ENCODE measurements at places on chromosomes 5 and 9.

- no peak for DNase-seq
Measured at GRCh38 chr5:177472460-177473442, 683 bp downstream of the DBN1 start.

DNA sequence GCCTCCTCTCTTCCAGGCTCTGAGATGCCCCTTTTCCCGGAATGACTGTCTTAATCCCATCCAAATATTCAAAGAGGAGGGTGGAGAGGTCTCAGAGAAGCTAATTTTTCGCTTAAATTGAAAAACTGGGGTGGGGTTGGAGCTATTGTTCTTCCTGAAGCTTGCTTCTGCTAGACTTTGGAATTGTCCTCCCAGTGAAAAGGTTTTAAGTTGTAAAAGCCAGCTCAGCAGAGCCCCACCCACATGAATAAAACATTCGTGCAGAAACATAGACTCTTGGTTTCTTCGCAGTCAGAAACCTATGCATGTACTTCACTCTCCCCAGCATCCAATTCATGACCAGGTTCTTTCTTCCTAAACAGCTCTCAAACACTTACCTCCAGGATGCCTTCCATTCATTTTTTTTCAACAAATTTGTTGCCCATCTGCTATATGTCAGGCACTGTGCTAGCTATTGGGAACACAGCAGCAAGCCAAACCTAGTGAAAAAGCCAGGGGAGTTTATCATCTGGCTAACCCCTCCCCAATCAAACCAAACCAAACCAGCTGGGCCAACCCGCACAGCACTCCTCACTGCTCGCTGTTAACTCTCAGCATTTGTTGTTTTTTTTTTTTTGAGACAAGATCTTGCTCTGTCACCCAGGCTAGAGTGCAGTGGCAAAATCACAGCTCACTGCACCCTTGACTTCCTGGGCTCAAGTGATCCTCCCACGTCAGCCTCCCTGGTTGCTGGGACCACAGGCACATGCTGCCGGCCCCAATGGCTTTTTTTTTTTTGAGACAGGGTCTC, 37.9 kb upstream of the OCLN start:
- DNase-seq = no peak

DNA sequence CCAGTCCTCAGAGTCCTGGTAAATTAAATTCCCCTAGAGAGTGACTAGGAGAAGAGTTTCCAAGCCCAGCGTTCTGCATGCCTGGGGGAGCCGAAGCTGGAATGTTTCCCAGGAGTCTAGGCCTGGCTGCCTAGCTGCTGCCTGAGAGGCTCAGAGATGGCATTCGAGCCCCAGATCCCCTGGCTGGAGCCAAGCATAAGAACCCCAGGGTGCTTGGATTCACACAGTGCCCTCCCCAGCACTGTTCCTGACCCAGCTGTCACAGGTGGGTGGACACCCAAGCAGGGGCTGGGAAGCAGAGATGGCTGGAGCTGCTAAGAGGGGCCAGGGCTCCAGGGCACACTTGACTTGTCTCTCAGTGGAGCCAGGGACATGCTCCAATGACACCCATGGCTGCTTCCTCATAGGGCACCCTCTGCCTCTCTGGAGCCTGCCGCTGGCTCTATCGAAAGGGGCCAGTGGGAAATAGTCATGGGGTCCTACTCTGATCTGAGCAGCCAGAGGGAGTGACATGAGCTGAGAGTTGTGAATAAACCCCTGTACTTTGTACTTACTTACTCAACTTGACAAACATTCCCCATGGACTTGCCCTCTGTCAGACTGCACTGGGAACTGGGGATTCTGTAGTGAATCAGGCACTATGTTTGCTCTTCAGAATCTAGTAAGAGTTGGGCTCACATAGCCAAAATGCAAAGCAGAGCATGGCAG, 62.6 kb upstream of the XPA start:
- DNase-seq = no peak

DNA sequence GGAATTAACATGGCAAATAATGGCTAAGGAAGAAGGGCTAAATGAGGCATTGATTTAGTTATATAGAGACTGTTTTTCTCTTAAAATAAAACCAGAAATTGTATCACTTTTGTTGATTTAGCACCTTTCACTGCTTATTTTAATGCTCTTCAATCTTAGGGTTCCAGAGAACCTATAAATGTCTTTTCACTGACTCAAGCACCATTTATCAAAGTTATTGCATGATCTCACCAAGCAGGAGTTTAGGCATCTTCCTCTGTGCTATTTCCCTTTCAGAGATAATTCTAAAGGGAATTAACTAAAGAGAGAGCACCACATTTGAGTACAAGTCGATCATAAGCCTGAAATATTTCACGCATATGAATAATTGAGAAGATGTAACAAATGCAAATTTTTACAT, 357.1 kb downstream of the CDH18 start:
- DNase-seq = no peak

DNA sequence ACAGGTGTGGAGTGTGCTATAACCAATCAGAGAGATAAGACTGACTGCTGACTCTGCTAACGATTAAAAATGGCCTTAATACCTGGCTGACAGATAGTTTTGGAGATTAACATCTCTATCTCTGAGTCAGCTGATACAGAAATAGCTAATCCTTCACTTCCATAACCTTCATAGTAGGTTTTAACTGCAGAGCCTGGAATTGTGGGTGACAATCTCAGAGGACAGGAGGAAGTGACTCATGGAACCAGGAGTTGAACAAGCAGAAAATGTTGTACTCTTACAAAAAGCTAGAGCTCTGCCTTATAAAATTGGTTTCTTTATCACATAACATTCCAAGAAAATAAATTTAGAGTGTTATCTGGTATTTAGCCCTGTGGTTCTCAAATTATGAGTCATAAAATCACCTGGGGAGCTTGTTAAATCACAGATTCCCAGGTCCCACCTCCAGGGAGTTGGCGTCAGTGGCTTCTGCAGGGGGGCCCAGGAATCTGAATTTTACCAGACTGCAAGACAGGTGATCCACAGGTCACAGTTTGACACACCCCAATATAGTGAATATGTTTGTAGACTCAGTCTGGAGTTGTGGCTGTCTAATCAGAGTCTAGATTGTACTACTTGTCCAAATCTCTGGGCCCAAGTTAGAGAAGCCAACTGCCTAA, 44.4 kb upstream of the AFAP1L1 start:
- no peak for DNase-seq

GRCh38 chr5:95715799-95716461, 15.2 kb upstream of the RHOBTB3 start:
- no peak for DNase-seq

DNA sequence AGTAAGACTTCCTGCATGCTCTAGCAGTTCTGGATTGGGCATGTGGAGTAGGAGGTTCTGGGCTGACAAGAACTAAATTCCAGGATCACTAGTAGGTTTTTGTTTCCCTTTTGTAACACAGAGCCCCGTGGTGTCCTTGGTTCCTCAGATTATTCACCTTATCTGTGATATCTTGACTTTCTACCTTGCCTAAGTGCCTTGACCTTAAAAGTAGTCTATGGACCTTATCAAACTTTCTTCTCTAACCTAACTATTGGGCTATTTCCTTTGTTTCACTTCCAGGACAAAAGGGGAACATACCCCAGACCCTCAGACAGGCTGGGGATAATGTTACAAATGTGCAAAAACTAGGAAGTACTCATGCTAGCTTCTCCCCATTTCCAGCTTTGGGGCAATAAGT, 595.3 kb downstream of the PSAT1 start:
- no peak for DNase-seq

- DNase-seq = no peak
Measured at GRCh38 chr9:115422932-115423440, 305.0 kb upstream of the TNC start.

DNA sequence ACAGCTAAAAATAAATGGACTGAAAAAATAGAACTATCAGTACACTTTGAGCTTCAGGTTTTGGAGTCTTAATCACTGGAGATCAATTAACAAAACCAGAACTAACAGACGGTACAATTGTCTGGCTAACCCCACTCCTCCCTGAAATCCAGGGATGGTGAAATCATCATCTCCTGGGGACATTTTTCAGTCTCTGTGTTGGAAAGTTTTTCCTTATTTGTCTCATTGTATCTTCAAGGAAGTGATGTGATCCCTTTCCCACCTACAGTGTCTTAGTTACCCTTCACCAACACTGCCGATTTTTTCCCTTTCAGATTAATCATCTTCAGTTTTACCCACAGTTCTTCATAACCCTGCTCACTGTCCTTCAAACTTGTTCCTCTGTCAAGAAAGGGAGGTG, 81.9 kb downstream of the MAP1B start:
- DNase-seq = no peak

DNA sequence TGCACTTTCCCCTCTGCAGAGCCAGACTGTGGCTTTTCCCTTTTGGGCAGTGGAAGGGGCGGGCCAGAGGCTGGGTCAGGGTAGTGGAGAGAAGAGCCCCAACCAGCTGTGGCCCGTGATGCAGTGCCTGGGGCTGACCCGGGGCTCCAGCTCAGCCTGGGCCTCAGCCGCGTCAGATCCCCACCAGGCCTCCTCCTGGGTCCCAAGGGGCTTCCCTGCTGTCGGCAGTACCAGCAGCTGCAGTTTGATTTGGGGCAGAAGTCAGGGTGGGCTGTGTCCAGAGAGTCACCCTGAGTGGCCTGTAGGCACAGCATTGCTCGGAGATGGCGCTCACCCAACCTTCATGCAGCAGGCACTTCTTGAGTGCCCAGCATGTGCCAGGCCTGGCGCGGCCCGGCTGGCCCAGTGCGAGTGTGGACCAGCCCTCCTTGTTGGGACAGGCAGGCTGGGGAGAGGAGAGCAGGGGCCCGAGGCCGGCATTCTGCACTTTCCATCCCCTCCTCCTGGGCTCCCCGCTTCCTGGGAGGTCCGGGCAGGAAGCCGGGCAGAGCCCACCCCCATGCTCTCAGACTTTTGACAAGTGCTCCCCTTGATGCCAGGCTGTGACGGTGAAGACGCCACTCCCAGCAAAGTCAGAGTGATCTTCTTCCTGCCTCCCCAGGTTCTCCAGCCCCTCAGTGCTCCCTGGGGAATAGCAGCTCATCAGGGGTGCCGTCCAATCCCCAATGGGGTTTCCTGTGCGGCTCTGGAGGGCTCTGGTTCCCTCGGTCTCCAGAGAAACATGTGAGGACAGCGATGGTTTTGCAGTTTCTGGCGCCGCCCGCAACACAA, 88.3 kb upstream of the COL5A1 start:
- DNase-seq = no peak

DNA sequence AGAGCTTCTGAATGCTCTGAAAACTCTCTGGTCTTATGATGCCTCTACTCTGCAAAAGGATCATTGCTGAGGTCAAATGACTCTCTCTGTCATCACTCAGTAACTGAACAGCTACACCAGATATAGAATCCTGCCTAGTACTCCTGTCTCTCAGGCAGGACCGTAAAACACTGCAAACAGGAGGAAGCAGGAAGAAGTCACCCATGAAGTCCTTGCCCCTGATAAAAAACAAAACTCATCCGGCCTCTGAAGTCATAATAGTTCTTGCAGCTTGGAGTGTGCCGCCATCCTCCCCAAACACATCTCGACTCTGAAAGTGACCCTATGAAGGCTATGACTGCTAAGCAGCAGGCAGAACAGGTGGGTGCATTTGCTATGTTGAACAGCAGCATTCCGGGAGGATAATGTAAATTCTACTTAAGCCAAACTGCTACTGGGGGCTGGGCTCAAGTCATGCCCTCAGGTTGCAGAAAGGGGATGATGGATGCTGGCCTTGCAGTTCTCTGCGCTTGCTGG, 81.9 kb upstream of the FAM169A start:
- DNase-seq = no peak

GRCh38 chr5:2192496-2192895, 309.8 kb upstream of the IRX4 start:
- DNase-seq = no peak

GRCh38 chr5:119330367-119331183, 25.2 kb upstream of the TNFAIP8 start:
- peak; percentile 51 for DNase-seq

GRCh38 chr9:8604201-8604600, 804.6 kb upstream of the DMAC1 start:
- no peak for DNase-seq

DNA sequence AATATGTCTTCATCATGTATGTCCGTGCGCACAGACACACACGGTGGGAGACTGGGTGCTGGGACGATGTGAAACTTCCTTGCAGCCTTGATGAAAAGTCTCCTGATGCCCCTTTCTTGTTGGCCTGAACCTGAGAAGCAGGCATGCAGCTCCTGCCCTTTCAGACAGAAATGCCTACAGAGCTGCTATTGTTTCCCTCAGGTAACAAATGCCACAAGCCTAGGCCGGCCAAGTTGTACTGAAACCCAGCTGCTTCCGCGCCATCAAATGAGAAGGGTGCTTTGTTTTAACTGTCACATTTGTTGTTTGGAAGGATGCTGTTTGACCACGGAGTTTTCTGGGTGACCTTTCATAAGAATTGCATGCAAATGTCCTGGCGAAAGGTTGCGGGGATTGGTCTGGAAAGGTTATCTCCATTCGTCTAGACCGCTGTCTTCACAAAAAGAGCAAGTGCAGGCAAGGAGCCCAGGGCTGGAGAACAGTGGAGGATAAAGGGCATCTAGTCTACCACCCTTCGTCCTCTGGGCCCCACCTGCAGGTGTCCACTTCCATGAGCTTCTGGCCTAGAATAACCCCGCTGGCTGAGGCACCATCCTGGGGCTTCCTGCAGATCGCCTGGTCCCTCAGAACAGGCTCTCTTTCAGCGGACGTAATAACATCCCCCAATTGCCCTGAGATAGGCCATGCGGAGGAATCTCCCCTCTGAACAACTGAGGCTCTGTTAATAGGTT, 197.2 kb downstream of the SEMA6A start:
- DNase-seq = no peak

- DNase-seq = no peak
Measured at GRCh38 chr5:38297830-38298608, 39.7 kb downstream of the EGFLAM start.

DNA sequence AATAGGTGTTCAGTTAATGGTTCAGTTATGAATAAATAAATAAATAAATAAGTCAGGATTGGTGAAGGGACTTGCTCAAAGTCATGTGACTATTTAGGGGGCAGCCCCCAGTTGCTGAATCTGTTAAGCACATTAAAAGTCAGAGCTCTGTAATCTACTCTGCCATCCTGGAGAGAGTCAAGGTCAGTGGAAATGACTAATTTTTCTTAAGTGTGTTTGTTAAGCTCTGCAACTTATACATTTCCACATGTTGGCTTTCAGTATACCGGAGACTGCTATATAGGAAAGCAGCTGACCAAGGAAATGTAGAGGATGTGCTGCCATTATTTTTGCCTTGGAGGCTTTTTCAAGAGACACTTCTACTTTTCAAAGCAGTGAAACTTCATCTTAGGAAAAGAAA, 57.9 kb downstream of the KIAA1958 start:
- DNase-seq = no peak

GRCh38 chr9:133303266-133304157, 28.5 kb upstream of the ABO start:
- DNase-seq = no peak

DNA sequence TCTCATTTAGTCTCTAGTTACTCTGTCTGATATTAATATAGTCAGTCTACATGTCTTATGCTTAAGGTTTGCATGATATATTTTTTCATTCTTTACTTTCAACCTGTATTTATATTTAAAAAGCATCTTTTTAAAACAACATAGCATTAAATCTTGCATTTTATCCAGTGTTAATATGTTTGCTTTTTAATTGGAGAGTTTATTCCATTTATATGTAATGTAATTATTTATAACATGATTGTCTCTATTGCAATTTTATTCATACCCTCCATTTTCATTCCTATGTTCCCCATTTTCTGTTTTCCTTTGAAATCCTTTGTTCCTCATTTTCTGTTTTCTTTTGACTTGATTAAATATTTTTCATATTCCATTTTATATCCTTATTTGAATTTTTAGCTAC, 13.3 kb downstream of the PCDHB15 start:
- DNase-seq = no peak

All from CD14-positive monocyte (primary cell).